NT2/D1 (cell line): ENCODE measurements at places on chromosomes 2 and 18.

GRCh38 chr2:174827371-174828369, 63.4 kb upstream of the CHRNA1 start:
- no peak for DNase-seq

DNA sequence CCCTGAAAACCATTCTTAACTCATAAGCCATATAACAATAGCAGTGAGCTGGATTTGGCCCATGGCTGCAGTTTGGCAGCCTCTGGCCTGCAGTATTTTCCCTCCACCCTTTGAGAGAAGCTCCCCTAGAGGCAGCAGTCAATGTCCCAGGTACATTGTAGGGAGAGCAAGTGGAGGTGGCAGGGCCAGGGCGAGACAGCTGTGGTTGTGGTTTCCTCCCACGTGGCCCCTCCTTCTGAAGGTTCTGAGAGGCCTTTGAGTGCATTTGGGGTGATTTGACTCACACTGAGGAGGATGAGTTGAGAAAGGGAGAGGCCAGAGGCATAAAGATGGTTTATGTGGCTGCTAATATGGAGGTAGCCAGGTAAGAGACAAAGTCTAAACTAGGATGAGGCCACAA, 45.5 kb upstream of the LDAH start:
- no peak for DNase-seq

GRCh38 chr18:32450026-32450691, 20.5 kb downstream of the GAREM1 start:
- DNase-seq: no peak

GRCh38 chr2:97914691-97915213, 81.0 kb downstream of the TMEM131 start:
- DNase-seq: no peak

GRCh38 chr2:35548171-35548570, 807.4 kb upstream of the CRIM1 start:
- DNase-seq: no peak

- DNase-seq: no peak
Observed at GRCh38 chr2:221653182-221653581, 81.1 kb upstream of the EPHA4 start.

DNA sequence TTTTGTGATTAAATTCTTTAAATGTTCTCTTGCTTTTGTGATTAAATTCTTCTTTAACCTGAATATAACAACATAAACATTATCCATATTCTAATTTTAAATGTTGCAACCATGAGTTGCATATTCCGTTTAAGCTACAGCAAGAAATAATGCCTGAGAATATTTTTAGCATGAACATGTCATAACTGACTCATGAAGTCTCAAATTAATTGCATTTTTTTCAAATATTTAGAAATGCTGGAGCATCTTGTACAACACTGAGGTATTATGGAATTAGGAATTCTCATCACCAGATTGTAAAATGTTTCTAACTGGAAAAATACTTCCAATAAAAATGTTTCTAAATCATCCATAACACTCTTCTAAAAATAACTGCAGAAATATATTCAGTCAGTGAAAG, 14.7 kb downstream of the ROCK2 start:
- no peak for DNase-seq

DNA sequence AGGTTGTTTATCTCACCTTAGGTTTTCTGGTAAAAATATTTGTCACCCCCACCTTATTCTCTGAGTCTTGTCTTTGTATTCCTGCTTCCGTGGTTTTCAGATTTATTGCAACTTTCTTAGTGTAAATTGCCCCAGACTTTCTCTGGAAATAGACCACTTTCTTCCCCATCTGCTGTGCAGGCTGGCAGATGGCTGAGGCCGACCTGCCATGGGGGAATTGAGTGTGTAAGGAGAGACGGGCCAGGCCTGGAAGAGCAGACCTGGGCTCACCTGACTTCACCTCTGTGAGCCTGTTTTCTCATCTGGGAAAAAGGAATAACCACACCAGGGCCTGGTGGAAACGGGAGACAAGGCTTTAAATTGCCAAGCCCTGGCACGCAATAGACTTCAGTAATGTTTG, 44.9 kb downstream of the ACKR3 start:
- DNase-seq: no peak
